Activated CD8-positive, alpha-beta memory T cell treated with anti-CD3 and anti-CD28 coated beads for 1 hour (primary cell): ENCODE measurements at places on chromosomes 12 and 14.

- DNase-seq: no peak
Observed at GRCh38 chr12:52003591-52003990, 3.2 kb upstream of the TAMALIN start.

GRCh38 chr14:22315336-22315735 is 273.7 kb downstream of the DAD1 start:
- no peak for DNase-seq

GRCh38 chr14:102985665-102986064 is 63.2 kb downstream of the AMN start:
- no peak for DNase-seq

GRCh38 chr12:53255996-53256395 is 12.1 kb upstream of the ESPL1 start:
- no peak for DNase-seq

- DNase-seq: no peak
Observed at GRCh38 chr14:35369701-35370191, 34.8 kb downstream of the NFKBIA start.

DNA sequence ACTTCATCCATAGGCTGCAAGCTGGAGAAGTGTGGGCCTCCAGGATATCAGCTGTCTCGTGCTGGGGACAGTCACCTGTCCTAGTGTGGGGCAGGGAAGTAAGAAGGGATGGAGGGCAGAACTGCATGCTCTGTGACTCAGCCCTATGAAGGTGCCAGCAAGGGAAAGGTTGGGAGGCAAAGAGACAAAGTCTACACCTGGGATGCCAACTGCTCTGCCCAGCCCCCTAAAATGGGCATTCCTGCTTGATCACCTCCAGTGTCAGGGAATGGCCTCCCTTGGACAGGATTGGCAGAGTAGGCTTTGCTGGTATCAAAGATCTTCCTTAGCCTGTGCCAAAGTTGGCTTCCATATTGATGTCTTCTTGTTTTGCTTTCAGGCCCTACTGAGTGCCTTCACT is 335.0 kb downstream of the BCL11B start:
- no peak for DNase-seq

DNA sequence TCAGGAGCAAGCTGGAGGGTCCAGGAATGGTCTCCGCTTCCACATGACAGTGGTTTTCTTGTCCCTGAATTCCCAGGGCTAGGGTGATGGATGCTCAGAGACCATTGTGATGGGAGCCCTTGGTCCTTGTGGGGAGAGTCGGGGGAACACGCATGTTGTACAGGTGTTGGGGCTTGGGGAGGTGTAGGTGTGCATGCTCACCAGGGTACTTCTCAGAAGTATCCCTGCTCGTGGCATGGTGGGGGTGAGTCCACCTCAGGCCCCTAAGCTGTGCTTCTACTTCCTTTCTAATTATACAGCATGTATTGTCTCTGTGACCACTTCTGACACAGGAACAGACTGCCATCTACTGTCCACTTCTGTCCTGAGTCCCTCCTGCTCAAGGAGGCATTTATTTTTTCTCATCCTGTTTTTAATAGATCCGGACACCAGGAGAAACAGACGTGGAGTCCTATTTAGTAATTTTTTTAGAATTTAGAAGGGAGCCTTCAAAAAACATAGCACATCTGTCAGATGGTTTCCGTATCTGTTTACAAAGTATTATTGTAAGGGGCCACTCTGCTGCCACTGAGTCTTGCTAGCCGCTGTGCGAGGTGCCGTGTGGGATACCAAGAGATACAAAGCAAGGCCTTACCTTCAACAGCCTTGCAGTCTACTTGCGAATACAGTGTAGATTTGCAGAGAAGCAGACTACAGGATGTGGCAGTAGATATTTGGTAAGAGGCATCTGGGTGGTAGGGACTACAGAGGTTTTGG is 10.5 kb downstream of the NTF3 start:
- DNase-seq: no peak

GRCh38 chr12:131096681-131097181 is 143.0 kb downstream of the ADGRD1 start:
- no peak for DNase-seq

DNA sequence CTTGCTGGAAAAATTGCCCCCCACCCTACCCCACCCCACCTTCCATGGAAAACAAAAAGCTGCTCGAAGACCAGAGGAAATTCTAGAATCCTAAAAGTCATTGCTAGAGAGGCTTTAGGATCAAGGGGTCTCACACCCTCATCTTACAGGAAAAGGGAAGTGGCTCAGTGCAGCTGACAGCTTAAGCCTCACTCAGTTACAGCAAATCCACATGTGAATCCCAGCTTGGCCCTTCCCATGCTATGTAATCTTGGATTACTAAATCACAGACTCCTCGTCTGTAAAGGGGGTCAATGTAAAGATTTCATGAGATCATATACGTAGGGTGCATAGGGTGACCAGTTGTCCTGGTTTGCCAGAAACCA is 25.9 kb downstream of the CMKLR1 start:
- DNase-seq: no peak

- no peak for DNase-seq
Observed at GRCh38 chr12:26425587-26426260, 230.4 kb downstream of the SSPN start.

DNA sequence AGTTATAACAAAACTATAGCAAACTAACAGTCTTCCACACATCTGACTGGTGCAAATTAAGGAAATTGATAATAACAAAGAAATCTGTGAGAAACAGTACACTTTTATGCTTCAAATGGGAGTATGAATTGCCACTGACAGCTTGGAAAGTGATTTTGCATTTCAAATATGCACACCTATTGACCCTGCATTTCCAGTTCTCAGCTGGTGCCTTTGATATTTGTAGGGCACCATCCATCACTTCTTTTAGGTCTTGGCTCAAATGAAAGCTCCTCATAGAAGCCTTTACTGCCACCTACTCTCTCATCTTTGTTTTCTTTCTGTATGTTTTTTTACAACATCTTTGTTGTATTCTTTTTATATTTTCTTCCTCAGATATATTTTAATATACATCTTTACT is 125.1 kb downstream of the ST8SIA1 start:
- DNase-seq: no peak

DNA sequence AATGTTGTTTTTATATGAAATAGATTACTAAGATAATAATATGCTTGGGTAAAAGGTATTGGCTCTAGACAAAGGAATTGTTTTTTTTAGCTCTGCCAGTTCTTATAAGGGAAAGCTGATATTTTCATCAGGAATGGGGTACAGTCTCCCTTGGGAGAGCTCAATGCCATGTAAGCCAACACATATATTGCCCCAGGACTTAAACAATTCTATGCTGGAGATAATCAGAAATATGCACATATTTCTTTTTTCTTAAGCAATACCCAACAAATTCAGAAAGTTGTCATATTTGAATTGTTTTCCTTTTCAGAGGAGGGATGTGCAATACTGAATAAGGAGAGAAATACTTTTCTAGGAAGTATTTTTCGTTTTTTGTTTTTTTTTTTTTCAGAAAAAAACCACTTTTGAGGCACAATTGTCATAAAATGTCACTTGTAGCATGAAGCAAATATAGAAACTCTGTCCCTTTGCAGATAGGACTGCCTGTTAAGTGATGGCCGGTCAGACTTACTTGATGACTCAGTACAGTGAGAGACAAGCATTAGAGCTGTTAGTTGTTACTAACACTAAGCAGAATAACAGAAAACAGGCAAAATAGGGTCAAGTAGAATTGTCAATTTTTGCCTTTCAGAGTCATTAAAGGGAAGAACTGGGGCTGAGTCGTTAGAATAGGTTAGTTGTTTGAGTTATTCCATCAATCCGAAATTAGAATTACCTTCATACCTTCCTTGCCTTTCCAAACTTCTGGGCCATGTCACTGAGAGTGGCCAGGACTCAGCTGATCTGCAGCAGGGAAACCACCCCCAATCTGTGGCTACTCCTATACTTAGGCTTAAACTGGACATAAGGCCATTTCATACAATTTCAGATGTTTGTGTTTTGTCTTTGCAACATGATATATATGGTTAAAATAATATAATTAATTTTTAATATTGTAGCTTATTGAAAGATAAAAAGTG is 168.1 kb downstream of the SLC38A4 start:
- no peak for DNase-seq

DNA sequence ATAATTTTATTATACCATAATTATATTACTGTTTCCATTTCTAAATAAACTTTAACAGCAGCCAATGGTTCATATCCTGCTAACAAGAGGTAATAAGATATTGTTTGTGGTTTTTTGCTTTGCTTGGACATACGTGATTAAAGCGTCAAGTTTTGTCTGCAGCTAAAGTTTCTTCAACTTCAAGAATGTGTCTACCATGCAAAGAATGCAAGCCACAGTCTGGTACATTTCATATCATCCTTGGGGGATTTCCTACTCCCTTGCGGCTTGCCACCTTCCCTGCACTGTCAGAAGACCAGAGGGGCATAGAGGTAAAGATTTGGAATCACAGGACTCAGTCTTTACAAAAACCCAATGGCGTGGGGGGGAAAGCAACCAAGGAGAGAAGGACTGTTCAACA is 125.2 kb downstream of the MED13L start:
- DNase-seq: no peak

GRCh38 chr12:114013575-114014345 is 47.6 kb upstream of the RBM19 start:
- no peak for DNase-seq

- DNase-seq: no peak
Observed at GRCh38 chr12:39813776-39814175, 194.2 kb upstream of the ABCD2 start.
